ENCODE measurements at places on chromosomes 1 and 21. TPM values are rescaled to one million over a fixed set of nuclear protein-coding genes. Genes with fewer than 3 reads are reported as not detected.

GRCh38 chr1:118159569-118159968, 25.5 kb downstream of the SPAG17 start:
- H3K36me3 ChIP-seq: no peaks in the 10 kb centered on the region
- peaks cover 3% of the 10 kb centered on the region for H3K27me3 ChIP-seq
- DNase-seq: no peak
- H3K4me3 ChIP-seq: no peak overlapping the region

DNA sequence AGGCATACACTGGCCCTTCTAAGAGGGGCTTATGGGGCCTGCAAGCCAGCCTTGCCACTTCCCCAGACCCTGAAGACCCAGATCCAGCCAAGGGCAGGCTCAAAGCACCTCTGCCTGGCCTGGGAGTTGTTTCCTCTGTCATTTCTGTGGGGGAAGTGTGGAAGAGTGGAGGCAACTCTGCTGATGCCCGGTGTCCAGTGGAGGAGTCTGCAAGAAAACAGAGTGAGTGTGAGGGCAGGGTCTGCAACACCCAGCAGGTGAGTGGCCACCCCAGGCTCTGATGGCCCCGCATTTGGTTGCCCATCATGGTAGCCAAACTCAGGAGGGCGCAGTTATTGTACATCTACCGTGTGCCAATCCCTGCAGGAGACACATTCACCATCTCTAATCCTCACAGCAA, 8.4 kb downstream of the CLEC20A start:
- no peaks in the 10 kb centered on the region for H3K27me3 ChIP-seq
- H3K4me3 ChIP-seq: no peak overlapping the region
- no peak overlapping the region for H3K27ac ChIP-seq
- H3K4me1 ChIP-seq: peaks cover 26% of the 10 kb centered on the region
- no peak for DNase-seq

DNA sequence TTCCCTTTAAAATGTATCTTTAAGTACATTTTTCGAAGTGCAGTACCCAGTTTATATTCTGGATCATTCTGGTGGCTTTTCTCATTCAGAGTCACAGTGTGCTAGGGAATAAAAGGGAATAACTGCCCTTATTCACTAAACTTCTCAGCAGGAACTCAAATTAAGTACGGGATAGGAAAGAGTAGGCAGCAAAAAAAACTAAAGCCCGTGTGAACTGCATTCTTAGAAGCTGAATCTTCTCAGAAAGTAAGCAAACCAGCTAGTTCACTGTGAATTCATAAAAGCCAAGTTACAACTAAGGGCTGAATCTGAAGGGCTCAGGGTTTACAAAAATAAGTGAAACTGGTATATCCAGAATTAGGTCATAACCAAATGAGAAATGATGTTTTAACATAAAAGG, 22.0 kb downstream of the PRPF38A start:
- H3K4me1 ChIP-seq: peaks cover 11% of the 10 kb centered on the region
- DNase-seq: no peak
- H3K4me3 ChIP-seq: no peak overlapping the region
- no peaks in the 10 kb centered on the region for H3K27me3 ChIP-seq
- H3K27ac ChIP-seq: no peak overlapping the region

- DNase-seq: no peak
- H3K36me3 ChIP-seq: no peaks in the 10 kb centered on the region
- H3K27ac ChIP-seq: no peak overlapping the region
- no peak overlapping the region for H3K4me3 ChIP-seq
- no peaks in the 10 kb centered on the region for H3K27me3 ChIP-seq
Measured at GRCh38 chr21:39951183-39952101, 84.2 kb downstream of the PCP4 start.

DNA sequence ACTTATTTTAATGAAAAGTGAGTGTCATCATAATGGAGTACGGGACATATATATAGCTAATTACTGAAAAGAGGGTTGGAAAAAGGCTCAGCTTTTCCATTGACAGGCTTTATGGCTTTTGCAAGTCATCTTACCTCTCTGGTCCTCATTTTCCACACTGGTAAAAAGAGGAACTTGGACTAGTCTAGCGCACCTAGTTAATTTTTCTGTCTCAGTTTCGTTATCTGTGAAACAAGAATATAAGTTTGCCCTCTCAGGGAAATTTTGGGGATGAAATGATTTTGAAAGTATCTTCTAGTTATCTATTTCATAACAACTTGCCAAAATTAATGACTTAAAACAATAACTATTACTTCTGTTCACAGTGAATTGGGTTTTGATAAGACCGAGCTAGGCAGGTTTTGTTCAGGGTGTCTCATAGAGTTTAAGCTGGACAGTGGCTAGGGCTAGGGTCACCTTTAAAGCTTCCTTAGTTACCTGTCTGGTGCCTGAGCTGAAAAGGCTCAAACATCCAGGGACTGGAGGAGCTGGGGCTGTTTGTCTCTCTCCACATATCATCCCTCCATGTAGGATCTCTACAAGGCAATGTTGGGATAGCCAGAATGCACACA, 91.7 kb downstream of the TYW3 start:
- no peak for DNase-seq
- H3K27me3 ChIP-seq: no peaks in the 10 kb centered on the region
- H3K36me3 ChIP-seq: no peaks in the 10 kb centered on the region
- H3K4me1 ChIP-seq: no peaks in the 10 kb centered on the region
- H3K4me3 ChIP-seq: no peak overlapping the region

Gene SPRR1B
- polyA plus RNA-seq: not detected

- no peaks in the 10 kb centered on the region for H3K4me1 ChIP-seq
- no peak overlapping the region for H3K27ac ChIP-seq
- H3K36me3 ChIP-seq: no peaks in the 10 kb centered on the region
- no peak overlapping the region for H3K4me3 ChIP-seq
- no peaks in the 10 kb centered on the region for H3K27me3 ChIP-seq
- DNase-seq: no peak
Measured at GRCh38 chr1:197799271-197799670, 24.0 kb upstream of the DENND1B start.

Gene SLAMF6
- polyA plus RNA-seq: 0.50 TPM

DNA sequence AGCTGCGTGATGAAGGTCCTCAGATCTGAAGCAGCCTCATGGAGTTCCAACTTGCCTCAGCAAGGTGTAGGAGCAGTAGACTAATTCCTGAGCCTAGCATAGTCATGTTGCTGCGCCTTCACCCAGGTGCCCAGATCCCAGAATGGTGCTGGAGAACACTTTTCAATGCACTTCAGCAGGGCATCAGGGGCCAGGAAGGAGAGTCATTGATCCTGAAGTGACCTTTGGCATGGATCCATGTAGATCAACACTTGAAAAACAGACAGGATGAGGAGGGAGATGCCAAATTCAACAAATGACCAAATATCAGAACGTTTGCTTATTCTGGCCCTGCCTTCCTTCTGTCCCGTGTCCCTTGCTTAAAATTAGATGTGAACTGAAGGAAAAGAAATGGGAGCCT, 91.9 kb downstream of the LEPR start:
- no peaks in the 10 kb centered on the region for H3K36me3 ChIP-seq
- H3K4me1 ChIP-seq: no peaks in the 10 kb centered on the region

DNA sequence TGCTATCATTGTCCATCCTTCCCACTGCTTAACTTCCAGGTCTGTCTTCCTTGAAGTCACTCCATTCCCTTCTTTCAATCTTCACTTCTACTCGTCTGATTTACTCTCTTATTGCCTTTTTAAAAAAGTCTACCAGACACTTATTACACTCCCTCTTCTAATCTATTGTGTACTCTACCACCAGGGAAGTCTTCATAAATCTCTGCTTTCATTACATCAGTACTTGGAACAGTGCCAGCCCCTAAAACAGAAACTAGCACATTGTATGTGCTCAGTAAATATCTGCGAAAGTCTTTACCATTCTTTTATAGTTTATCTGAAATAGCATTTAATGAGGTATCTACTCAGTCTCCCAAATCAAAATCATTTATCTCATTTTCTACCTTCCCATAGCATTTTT, 236.4 kb downstream of the USH2A start:
- H3K36me3 ChIP-seq: no peaks in the 10 kb centered on the region
- no peak overlapping the region for H3K4me3 ChIP-seq
- H3K4me1 ChIP-seq: no peaks in the 10 kb centered on the region
- no peaks in the 10 kb centered on the region for H3K27me3 ChIP-seq

GRCh38 chr21:44020551-44020950, 8.4 kb downstream of the TRAPPC10 start:
- H3K27ac ChIP-seq: peak overlapping the region; percentile 40
- no peaks in the 10 kb centered on the region for H3K27me3 ChIP-seq
- no peak for DNase-seq

Measured in CD14-positive monocyte (primary cell).